AG08395 (cell line): ENCODE measurements at places on chromosomes 1 and 21.
A peak's percentile ranks its signal among the peaks of the same experiment; 100 is the strongest.

- no peak for DNase-seq
Observed at GRCh38 chr1:169392406-169392805, 24.4 kb downstream of the BLZF1 start.

DNA sequence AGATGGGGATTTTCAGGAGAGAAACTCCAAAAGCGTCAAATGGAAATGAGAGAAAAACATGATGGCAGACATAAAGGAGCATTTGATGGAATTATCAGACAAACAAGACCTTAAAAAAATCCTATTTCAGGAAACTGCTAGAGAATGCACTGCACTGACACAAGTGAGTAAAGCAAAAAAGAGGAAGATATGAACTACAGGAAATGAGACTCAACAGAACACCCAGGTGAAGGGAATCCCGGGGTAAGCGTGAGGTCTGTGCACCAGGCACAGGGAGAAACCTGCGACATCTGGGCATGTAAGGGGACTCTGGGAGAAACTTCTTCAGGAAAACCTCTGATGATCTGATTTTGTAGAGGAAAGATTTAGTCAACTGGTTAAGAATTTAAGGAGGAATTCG lies 2.8 kb downstream of the TARBP1 start:
- no peak for DNase-seq

GRCh38 chr21:39518055-39518846 lies 66.5 kb downstream of the SH3BGR start:
- DNase-seq: peak; percentile 74

DNA sequence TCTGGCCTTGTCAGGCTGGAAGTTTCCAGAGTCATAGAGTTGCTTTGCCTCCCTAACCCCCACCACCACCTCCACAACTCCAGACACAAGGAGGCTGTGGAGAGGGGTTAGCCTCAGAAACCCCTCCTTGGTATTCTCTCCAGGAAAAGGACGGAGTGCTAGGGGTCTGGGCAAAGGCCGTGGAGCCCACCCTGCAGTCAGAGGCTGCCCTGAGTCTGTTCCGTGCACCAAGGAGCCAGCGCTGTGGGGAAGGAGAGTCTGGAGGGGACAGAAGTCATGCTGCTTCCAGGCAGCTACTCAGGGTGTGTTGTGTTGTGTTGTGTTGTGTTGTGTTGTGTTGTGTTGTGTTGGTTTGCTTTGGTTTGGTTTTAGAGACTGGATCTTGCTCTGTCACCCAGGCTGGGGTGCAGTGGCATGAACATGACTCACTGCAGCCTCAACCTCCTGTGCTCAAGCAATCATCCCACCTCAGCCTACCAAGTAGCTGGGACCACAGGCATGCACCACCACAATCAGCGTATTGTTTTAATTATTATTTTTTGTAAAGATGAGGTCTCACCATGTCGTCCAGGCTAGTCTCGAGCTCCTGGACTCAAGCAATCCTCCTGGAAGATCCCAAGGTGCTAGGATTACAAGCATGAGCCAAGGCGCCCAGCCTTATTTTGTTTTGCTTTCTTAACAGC lies 122.2 kb upstream of the TMEM51 start:
- DNase-seq: no peak

GRCh38 chr1:48693674-48694320 lies 82.9 kb downstream of the BEND5 start:
- DNase-seq: no peak

GRCh38 chr1:112457241-112457640 lies 51.5 kb upstream of the WNT2B start:
- DNase-seq: no peak

DNA sequence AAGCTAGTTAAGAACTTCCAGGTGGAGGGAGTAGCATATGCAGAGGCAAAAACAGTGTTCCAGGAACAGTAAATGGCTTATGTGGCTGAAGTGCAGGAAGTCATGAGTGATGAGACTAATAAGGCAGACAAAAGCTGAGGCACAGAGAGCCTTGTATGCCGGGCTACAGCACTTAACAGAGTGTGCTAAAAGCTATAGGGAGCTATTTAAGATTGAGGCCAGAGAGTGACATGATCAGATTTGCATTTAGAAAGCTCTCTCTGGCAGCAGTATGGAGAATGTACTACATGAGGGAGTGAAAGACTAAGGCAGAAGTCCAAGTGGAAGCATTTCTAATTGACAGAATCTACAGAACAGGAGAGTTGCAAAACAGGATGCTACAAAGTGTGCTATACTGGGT lies 38.6 kb downstream of the WASF2 start:
- DNase-seq: no peak

DNA sequence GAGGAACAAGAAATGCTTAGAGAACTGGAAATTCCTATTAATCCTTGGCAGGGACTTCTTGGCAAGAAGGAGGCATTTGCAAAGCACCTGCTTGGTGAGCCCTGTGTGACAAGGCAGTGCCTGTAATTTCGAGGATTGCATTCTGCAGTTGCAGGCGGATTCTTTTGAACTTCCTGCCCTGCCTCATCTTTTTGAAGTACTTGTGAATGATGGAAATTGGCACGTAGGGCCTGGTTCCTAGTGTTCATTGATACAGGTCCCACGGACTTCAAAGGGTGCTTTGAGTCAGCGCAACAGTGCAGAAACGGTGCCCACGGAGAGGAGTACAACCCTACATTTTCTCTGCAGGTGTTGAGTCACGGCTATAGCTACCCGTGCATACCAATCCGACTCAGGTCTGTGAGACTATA lies 6.4 kb downstream of the HUNK start:
- no peak for DNase-seq

DNA sequence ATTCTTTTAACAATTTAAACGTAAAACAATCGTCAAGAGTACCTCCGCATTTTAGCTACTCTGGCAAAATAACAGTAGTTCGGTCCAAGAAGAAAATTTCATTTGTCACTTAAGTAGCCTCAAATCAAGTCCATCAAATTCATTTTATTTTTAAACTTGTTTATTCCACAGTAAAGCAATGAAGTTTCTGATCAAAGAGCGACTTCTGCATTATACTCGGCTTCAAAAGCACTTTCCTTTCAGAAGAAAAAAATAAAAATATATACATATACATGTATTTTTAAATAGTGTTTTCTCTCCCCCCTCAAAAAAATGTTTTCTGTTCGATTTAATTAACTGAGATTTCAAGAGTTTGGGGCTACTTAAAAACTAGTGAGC lies 115.0 kb downstream of the RERE start:
- no peak for DNase-seq

DNA sequence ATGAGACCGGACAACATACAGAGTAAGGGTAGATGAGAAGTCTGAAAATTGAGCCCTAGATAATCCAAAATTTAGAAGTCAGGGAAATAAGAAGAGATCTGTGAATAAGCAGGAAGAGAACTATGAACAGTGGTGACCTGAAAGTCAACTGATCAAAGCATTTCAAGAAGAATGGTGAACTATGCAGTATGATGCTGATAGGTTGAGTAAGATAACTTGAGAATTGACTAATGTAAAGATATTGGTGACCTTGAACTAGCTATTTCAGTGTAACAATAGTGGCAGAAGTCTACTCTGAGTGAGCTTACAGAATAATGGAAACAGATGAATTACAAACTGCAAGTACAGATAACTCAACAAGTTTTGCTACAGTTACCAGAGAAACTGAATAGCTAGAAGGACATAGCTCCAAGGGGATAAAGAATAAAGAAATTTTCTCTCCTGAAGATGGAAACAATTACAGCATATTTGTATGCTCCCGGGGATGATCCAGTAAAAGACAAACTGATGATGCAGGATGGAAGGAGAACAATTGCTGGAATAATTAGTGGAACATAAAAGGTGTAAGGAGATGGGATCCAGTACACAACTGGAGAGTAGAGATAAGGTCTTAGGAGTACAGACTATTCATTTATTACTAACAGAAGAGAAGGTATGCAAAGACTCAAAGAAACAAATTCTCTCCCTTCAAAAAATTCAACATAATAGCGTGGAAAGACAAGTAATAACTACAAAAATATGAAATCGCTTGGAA lies 10.9 kb downstream of the NRDC start:
- no peak for DNase-seq

DNA sequence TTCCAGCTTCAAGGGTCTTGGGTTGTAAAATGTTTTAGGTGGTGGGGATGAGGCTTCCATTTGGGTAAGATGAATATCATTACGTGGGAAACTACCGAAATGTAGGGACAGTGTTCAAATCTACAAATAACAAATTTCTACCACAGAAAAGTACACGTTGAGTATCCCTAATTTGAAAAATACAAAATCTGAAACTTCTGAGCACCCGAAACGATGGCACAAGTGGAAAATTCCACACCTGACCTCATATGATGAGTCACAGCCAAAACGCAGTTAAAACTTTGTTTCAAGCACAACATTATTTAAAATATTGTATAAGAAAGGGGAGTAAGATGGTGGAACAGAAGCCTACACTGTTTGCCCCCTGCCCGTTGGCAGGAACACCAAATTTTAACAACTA lies 8.8 kb upstream of the HENMT1 start:
- DNase-seq: no peak

- no peak for DNase-seq
Observed at GRCh38 chr1:73452522-73452921, 745.5 kb downstream of the LRRIQ3 start.

- no peak for DNase-seq
Observed at GRCh38 chr1:30028283-30028682, 695.1 kb downstream of the MATN1 start.

- peak; percentile 82 for DNase-seq
Observed at GRCh38 chr21:35779690-35780570, 280.4 kb downstream of the SETD4 start.

DNA sequence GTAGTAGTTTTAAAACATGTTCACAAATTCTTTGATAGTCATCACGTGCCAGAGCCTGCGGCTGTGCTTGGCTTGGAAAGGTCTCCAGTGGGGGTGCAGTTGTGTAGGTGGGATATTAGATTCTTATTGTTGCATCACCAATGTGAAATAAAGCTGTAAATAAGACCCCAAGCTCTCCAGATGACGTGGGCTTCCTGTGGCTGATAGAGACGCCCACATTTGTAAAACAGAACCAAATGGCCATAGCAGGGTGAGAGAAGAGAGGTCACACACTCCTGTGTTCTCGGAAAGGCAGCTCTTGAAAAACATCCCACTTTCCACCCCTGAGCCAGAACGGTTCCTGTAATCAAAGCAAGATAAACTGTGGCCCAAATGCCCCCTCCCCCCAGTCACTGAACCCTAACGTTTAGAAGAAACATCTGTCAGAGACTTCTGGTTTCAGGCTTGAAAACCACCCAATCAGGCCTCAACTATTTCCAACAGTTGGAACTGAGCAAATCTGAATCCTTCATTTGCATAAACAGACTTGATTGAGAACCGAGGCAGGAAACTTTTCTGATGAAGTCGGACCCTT lies 6.6 kb upstream of the NTPCR start:
- DNase-seq: no peak

DNA sequence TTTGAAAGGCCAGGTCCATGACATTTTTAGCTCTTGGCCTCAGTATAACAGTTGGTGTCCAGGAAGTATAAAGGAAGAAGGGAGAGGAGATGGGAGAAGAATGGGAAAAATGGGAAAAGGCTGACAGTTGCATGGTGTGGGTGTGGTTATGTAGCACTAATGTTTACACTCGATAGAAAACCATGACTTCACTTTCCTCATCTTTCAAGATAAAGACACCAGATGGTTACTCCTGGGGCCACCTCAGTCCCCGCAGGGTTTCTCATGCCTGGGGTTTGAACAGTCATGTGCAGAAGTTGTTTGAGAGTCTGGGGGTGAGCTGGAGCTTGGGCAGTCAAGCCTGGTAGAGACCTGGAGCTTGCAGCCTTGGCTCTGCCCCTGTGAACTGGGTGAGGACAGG lies 7.9 kb downstream of the PGBD2 start:
- no peak for DNase-seq

DNA sequence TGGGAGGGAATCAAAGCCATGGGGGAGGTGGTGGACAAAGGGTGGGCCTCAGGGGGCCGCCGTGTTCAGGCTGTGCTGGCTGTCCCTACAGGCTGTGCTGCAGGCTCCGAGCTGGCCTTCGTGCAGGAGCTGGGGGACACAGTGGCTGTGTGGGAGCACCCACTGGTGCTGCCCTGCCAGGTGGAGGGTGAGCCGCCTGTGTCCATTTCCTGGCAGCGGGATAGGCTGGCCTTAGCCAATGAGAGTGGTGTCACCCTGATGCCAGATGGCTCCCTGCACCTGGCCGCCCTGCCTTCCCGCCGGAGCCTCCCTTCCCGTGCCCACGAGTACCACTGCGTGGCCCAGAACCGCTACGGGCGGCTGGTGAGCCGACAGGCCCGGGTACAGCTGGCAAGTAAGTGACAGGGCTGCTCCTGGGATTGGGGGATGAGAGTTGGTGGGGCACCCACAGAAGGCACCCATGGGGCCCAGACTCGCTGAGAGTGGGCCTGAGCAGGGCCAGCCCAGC lies 20.2 kb downstream of the SLC27A3 start:
- DNase-seq: no peak

GRCh38 chr1:6646499-6647148 lies 22.0 kb downstream of the THAP3 start:
- DNase-seq: peak; percentile 70

- DNase-seq: no peak
Observed at GRCh38 chr21:21283810-21284209, 285.6 kb downstream of the NCAM2 start.

DNA sequence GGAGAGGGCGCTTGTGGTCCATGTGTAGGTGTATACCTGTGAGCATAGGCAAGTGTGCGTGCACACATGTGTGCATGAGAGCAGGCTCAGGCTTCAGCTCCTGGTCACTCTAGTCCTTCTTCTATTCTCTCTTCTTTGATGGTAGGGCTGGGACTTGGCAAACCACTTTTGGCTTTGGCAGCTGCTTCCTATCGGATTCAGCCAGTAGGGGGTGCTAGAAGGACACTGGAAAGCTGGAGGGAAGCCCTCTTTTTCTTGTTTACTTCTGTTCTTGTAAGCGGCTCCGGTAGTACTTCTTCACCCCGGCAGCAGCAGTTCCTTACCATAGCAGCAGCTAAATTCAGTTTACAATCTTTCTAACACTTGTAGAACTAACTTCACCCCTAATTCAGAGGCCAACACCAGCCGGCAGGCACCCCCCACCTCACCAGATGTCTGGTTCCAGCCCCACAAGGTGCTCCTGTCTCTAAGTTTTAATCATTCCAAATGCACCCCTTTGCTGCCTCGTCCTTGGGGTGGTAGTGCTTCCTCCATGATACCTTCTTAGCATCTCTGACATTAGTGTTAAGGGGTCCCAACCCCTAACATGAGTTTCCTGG lies 25.1 kb downstream of the NENF start:
- DNase-seq: peak; percentile 29

GRCh38 chr21:44758781-44759627 lies 42.6 kb downstream of the UBE2G2 start:
- no peak for DNase-seq

DNA sequence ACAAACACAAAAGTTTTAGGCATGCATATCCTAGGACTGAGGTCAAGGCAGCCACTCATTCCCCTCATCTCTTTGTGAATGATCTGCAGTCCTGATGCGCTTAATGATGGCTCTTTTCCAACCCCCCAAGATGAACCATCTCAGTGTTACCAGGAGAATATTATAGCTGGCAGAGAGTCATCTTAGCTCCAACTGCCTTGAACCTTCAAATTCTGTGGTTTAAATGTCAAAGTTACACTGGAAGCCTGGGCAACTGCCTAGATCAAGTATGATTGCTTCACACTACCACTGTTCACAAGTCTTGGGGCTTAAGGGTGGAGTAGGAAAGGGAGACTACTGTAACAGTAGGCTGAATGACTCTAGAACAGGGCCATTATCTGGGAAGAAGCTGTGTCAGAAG lies 8.0 kb upstream of the MYBPHL start:
- DNase-seq: no peak

GRCh38 chr1:110541906-110542395 lies 23.0 kb upstream of the KCNA10 start:
- DNase-seq: no peak

- no peak for DNase-seq
Observed at GRCh38 chr1:179107706-179108629, 26.1 kb downstream of the TOR3A start.

- no peak for DNase-seq
Observed at GRCh38 chr1:173137107-173137706, 69.9 kb downstream of the TNFSF4 start.
